ENCODE measurements at places on chromosomes 5 and 9. TPM values are rescaled to one million over a fixed set of nuclear protein-coding genes. Genes with fewer than 3 reads are reported as not detected.
A peak's percentile ranks its signal among the peaks of the same experiment; 100 is the strongest.

MTREX gene
- 21.4 TPM for polyA plus RNA-seq

ANKRD18B gene
- polyA plus RNA-seq: not detected

TRIM7 gene
- 0.27 TPM for polyA plus RNA-seq

S100Z gene
- polyA plus RNA-seq: not detected

F2RL1 gene
- polyA plus RNA-seq: 0.42 TPM

WHRN gene
- 0.92 TPM for polyA plus RNA-seq

PCDHAC2 gene
- polyA plus RNA-seq: not detected

IFNK gene
- not detected for polyA plus RNA-seq

FIBCD1 gene
- not detected for polyA plus RNA-seq

GRCh38 chr5:110371725-110372041 is 354.8 kb downstream of the TMEM232 start:
- peak overlapping the region; percentile 27 for H3K27ac ChIP-seq
- H3K36me3 ChIP-seq: no peaks in the 10 kb centered on the region
- peak; percentile 39 for DNase-seq
- H3K4me1 ChIP-seq: peaks cover 13% of the 10 kb centered on the region
- H3K4me3 ChIP-seq: no peak overlapping the region
- no peaks in the 10 kb centered on the region for H3K27me3 ChIP-seq

DNA sequence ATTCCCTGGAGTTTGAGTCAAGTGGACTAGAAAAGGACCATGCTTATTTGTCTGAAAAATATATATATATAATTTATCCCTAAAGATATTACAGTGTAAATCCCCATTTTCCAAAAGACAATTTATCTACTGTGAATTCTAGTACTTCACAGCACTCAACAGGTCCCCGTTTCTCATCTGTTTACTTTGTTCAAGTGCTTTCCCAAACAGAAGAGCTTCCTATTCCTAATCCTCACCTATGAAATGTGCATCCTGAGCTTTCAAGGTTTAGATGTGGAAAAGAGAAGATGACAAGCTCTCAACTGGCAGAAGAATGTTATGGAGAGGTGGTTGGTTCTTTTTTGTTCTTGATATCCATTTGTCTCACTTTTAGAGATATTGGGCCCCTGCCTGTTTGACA is 401.6 kb upstream of the ZNF608 start:
- DNase-seq: no peak
- H3K4me1 ChIP-seq: peaks cover 27% of the 10 kb centered on the region
- no peak overlapping the region for H3K4me3 ChIP-seq

DNA sequence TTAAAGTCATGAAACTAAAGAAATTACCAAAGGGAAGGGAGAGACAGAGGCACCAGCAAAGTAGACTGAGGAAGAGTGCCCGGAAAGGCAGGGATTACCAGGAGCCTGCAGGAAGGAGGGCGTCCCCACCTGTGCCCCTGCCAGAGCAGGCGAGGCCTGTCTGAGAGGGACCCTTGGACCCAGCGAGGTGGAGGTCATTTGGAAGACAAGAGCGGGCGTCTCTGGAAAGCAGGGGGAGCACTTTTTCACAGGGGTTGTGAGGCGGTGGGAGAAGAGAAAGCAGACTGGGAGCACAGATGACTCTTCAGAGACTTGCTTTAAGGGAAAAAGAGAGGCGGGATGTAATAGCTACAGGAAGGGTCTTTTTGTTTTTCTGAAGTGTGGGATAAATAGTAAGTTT is 27.5 kb upstream of the SLC2A8 start:
- no peak for DNase-seq
- peaks cover 37% of the 10 kb centered on the region for H3K27me3 ChIP-seq
- peaks cover 7% of the 10 kb centered on the region for H3K36me3 ChIP-seq

- no peak overlapping the region for H3K4me3 ChIP-seq
- no peaks in the 10 kb centered on the region for H3K4me1 ChIP-seq
- H3K27ac ChIP-seq: no peak overlapping the region
Measured at GRCh38 chr9:135815413-135815812, 91.9 kb downstream of the CAMSAP1 start.

DNA sequence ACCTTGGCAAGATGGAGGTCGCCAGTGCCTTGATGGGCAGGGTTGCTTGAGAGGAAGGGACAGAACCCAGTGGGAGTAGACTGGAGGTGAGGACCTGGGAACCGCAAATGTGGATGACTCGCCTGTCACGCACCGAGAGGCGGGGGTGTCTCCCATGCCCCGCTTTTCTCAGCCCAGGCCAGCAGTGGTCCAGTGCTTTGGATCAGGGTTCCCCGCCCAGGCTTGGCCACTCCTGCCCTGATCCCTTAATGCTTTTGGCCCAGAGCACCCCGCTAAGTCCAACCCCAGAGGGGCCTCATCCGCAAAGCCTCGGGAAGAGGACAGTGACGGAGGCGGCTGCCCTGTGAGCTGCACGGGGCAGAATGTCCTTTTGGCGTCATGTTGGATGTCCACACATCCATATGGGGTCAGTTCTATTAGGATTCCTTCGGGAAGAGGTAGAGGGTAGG is 2.4 kb downstream of the MRPS2 start:
- DNase-seq: no peak
- peaks cover 13% of the 10 kb centered on the region for H3K36me3 ChIP-seq
- H3K4me1 ChIP-seq: peaks cover 51% of the 10 kb centered on the region
- peak overlapping the region; percentile 88 for H3K4me3 ChIP-seq
- no peaks in the 10 kb centered on the region for H3K27me3 ChIP-seq

- no peak for DNase-seq
- no peaks in the 10 kb centered on the region for H3K27me3 ChIP-seq
- H3K4me3 ChIP-seq: no peak overlapping the region
- H3K27ac ChIP-seq: no peak overlapping the region
Measured at GRCh38 chr9:80028501-80028900, 456.7 kb downstream of the TLE4 start.

DNA sequence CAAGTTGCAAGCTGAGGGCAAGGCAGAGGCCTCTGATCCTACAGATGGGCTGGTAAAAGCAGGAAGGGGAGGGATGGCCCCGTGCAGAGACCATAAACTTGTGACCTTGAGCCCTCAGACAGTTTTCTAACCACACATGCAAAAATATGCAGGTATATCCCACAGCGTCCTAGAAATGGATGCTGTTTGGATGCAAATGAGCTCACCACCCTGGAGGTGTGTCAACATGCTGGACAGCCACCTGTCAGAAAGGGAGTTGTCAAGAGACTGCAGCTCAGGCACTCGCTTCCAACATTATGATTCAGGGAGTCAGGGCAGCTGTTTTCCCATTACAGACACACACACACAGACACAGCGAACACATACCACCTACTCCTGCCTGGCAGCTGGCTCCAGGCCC is 97.3 kb upstream of the PANK3 start:
- H3K4me3 ChIP-seq: no peak overlapping the region
- no peak for DNase-seq
- no peaks in the 10 kb centered on the region for H3K36me3 ChIP-seq

DNA sequence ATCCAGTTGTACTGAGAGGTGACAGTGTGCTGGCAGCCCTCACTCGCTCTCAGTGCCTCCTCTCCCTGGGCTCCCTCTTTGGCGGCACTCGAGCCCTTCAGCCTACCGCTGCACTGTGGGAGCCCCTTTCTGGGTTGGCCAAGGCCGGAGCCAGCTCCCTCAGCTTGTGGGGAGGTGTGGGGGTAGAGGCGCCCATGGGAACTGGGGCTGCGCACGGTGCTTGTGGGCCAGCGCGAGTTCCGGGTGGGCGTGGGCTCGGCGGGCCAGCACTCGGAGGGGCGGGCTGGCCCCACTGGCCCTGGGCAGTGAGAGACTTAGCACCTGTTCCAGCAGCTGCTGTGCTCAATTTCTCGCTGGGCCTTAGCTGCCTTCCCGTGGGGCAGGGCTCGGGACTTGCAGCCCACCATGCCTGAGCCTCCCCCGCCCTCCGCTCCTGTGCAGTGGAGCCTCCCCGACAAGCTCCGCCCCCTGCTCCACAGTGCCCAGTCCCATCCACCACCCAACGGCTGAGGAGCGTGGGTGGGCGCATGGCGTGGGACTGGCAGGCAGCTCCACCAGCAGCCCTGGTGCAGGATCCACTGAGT is 342.2 kb upstream of the ZNF608 start:
- H3K4me3 ChIP-seq: no peak overlapping the region
- peaks cover 12% of the 10 kb centered on the region for H3K27me3 ChIP-seq
- no peak overlapping the region for H3K27ac ChIP-seq
- no peak for DNase-seq
- H3K4me1 ChIP-seq: no peaks in the 10 kb centered on the region

- DNase-seq: no peak
- peaks cover 31% of the 10 kb centered on the region for H3K4me1 ChIP-seq
- peaks cover 4% of the 10 kb centered on the region for H3K36me3 ChIP-seq
- H3K27ac ChIP-seq: no peak overlapping the region
Measured at GRCh38 chr5:124631874-124632550, 114.4 kb downstream of the ZNF608 start.

- H3K27me3 ChIP-seq: no peaks in the 10 kb centered on the region
- no peak for DNase-seq
- H3K27ac ChIP-seq: no peak overlapping the region
- H3K36me3 ChIP-seq: no peaks in the 10 kb centered on the region
Measured at GRCh38 chr5:137412136-137412535, 87.0 kb downstream of the SPOCK1 start.

DNA sequence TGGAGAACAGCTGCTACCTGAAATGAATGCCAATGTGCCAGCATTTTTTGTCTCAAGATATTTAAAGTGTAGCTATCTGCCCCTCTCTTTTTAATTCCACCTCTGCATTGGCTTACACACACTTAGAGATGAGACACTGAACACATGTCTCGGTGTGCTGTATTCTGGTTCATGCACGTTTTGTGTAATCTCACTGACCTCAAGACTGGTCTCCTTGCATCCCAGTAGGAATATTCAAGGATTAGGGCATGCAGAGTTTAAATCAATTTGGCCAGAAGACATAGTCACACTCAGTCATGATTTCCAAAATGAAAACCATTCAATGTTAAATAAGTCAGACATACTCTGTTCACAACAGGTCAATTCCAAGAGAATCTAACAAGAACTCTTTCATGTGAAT is 561.8 kb upstream of the TUSC1 start:
- H3K4me3 ChIP-seq: no peak overlapping the region
- no peaks in the 10 kb centered on the region for H3K4me1 ChIP-seq

DNA sequence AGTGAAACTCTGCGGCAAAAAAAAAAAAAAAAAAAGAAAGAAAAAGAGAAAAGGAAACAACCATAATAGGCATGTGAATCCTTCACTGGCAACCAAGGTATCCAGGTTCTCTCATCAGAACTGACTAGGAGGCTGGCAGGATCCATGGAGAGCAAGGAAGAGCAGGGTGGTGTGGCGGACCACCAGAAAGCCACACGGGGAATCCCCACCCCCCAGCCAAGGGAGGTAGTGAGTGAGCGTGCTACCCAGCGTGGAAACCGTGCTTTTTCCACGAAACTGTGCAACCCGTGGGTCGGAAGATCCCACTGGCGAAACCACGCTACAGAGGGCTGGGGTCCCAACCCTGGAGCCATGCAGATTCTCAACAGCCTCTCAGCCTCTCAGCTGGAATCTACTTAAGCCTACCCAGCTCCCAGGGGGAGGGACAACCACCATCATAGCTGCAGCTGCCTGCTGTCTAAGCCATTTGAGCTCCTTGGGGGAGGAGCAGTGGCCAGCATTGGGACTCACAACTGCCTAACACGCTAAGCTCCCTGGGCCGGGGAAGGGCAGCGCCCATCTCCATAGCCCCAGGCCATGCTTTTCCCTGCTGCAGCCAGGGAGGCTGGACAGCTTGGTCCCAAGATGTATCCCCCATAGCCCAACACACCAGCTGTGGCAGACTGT is 91.6 kb downstream of the PRELID2 start:
- no peak overlapping the region for H3K4me3 ChIP-seq
- no peaks in the 10 kb centered on the region for H3K27me3 ChIP-seq
- no peak for DNase-seq
- peaks cover 8% of the 10 kb centered on the region for H3K36me3 ChIP-seq
- H3K27ac ChIP-seq: no peak overlapping the region
- no peaks in the 10 kb centered on the region for H3K4me1 ChIP-seq

- no peak overlapping the region for H3K4me3 ChIP-seq
- no peaks in the 10 kb centered on the region for H3K27me3 ChIP-seq
- no peak for DNase-seq
Measured at GRCh38 chr9:120507936-120508510, 71.9 kb downstream of the CDK5RAP2 start.

DNA sequence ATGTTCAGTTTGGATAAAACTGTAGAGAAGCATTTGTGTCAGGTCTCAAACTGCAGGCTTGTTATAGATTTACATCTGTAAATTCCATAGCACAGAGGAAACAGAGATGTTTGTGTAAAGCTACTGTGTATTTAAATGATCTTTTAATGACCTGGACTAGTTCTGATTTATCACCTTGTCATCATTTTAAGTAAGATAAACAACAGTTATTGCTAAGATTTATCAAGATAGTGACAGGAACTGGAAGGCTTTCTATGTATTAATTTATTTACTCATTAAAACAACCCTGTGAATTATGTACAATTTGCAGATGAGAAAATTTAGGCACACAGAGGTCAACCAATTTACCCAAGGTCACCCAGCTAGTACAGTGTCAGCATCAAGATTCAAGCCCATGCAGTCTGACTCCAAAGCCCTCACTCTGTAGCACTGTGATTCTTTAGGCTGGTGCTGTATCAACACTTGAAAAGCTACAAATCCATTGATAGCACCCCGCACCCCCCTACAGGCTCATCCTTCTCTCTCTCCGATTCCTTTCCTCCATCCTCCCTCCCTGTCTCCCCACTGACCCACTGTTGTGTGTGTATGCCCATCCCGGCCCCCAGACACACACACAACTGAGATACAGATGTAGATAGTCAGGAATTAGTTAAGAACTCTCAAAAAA is 184.5 kb downstream of the FBN2 start:
- no peak overlapping the region for H3K27ac ChIP-seq
- no peak for DNase-seq
- H3K36me3 ChIP-seq: no peaks in the 10 kb centered on the region
- H3K27me3 ChIP-seq: no peaks in the 10 kb centered on the region
- H3K4me3 ChIP-seq: no peak overlapping the region

- no peak for DNase-seq
- no peaks in the 10 kb centered on the region for H3K27me3 ChIP-seq
- no peak overlapping the region for H3K4me3 ChIP-seq
- H3K4me1 ChIP-seq: no peaks in the 10 kb centered on the region
- no peak overlapping the region for H3K27ac ChIP-seq
- H3K36me3 ChIP-seq: peaks cover 6% of the 10 kb centered on the region
Measured at GRCh38 chr5:108102463-108102862, 279.4 kb downstream of the FBXL17 start.

DNA sequence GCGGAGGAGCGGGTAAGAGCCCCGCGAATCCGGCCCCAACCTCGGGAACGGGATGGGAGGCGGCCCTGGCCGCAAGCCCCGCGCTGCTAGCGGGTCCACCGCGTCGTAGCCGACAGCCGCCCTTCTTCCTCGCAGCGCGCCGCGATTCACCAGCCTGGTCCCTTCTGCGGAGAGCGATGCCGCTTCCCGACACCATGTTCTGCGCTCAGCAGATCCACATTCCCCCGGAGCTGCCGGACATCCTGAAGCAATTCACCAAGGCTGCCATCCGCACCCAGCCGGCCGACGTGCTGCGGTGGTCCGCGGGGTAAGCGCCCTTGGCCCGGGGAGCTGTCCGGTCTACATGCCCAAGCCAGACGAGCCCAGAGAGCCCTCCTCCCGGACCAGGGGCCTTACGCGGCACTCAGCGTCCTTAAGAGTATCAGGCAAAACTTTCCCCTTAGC is 335 bp downstream of the ROPN1L start:
- no peak for DNase-seq
- peaks cover 30% of the 10 kb centered on the region for H3K4me1 ChIP-seq
- no peaks in the 10 kb centered on the region for H3K36me3 ChIP-seq
- H3K27ac ChIP-seq: no peak overlapping the region
- H3K4me3 ChIP-seq: peak overlapping the region; percentile 88

- DNase-seq: no peak
- no peak overlapping the region for H3K4me3 ChIP-seq
- peaks cover 6% of the 10 kb centered on the region for H3K4me1 ChIP-seq
- no peaks in the 10 kb centered on the region for H3K36me3 ChIP-seq
- H3K27ac ChIP-seq: peak overlapping the region; percentile 12
Measured at GRCh38 chr5:111699324-111699723, 57.7 kb downstream of the NREP start.
